ENCODE measurements at places on chromosomes 5 and 9.

GRCh38 chr9:92794426-92794825 is 29.8 kb upstream of the BICD2 start:
- DNase-seq: no peak

DNA sequence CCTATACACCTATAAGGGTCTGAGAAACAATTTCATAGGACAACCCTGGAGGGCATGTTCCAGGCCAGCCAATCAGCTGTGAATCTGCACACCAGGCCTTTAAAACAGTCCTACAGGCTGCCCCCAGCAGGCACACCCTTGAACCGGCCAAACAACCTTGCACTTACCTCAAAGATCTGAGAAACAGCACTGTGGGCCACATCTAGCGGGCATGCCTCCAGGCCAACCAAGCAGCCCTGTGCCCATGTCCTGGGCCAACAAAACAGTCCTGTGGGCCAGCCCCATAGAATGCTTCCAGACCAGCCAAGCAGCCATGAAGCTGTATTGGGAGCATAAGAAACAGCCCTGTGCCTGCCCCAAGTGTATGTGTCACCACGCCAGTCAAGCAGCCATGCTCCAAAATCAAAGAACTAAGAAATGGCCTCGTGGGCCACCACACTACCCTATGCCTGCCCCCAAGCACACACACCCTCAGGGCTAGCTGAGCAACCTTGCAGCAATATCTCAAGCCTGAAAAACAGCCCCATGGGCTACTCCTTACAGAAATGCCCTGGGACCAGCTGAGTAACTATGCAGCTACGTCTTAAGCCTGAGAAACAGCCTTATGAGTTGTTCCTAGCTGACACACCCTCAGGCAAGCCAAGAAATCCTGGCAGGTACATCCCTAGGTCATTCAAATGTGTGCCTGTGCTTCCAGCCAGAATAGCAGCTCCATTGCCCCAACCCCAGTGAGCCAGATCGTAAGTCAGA is 2243.8 kb upstream of the C9orf72 start:
- no peak for DNase-seq

- DNase-seq: peak; percentile 32
Observed at GRCh38 chr5:64612344-64612961, 77.8 kb upstream of the SHISAL2B start.

GRCh38 chr5:134490925-134491271 is 34.6 kb upstream of the JADE2 start:
- DNase-seq: no peak

DNA sequence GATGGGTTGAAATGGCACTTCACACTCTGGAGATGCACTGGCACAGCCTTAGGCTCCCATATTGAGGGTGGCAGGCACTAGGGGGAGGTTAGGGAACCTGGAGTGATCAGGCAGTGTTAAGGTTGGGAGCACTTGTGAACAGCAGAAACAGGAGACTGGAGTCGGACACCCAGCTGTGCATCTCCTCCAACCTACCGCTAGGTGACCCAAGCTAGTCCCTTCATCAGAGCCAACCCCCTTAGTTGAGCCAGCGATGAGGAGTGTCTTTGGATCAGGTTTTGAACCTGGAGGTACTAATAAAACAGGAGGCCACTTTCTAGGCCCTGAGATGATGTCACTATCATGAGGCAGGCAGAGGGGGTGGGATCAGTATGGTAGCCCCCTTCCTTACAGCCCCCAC is 1.7 kb downstream of the ACTL7B start:
- no peak for DNase-seq

- peak; percentile 63 for DNase-seq
Observed at GRCh38 chr9:130535818-130536521, 43.4 kb upstream of the FUBP3 start.

DNA sequence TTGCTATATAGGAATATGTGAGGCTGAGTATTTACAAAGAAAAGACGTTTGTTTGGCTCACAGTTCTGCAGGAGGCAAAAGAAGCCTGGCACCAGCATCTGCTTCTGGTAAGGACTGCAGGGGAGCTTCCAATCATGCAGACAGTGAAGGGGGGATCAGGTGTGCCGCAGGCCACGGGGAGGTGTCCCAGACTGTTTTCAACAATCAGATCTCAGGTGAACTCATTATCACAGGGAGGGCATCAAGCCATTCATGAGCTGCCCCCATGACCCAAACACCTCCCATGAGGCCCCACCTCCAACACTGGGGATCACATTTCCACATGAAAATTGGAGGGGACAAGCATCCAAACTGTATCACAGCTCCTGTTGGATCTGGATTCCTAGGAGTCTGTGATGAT is 30.4 kb upstream of the TRIM14 start:
- DNase-seq: no peak

Measured in right kidney (tissue), 9 donors.